ENCODE measurements at places on chromosomes 12 and 14.

DNA sequence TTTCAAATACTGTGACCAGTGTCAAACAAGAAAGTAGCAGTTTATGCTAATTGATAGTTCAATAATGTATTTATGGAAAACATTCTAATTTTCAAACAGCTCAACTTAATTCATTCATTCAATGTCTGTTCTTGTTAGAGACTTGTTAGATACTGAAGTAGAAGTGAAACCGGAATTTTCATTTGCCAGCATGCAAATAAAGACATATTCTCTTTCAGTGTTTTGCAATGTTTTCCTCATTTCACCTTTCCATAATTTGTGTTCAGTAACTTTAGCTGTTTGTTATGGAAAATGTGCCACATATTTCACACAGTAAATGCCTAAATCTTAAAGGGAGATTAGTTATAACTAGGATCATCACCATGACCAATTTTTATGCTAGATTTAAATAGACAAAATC is 21.2 kb downstream of the TAS2R50 start:
- no peak overlapping the region for H3K27ac ChIP-seq
- H3K4me1 ChIP-seq = peaks cover 16% of the 10 kb centered on the region
- no peaks in the 10 kb centered on the region for H3K27me3 ChIP-seq
- no peaks in the 10 kb centered on the region for H3K36me3 ChIP-seq
- H3K4me3 ChIP-seq = no peak overlapping the region

DNA sequence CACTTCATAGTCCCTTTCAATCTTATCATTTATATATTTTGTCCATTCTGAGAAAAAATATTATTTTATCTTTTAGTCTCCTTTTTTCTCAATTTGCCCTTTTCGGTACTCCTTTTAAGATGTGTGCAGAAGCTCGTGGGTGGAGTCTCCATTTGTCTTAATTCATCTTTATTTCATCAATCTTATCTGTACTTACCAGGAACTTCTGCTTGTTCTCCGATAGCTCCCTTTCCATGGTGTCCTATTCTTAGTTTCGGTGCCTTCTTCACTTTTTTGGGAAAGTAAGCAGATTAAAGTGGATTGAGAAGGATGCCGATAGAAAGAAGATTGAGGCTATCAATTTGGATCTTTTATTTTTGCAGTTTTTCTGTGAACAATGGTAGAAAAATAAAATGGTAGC is 183.4 kb upstream of the PLEKHA5 start:
- H3K36me3 ChIP-seq = no peaks in the 10 kb centered on the region
- no peak overlapping the region for H3K27ac ChIP-seq
- DNase-seq = no peak
- no peaks in the 10 kb centered on the region for H3K4me1 ChIP-seq
- H3K27me3 ChIP-seq = no peaks in the 10 kb centered on the region

DNA sequence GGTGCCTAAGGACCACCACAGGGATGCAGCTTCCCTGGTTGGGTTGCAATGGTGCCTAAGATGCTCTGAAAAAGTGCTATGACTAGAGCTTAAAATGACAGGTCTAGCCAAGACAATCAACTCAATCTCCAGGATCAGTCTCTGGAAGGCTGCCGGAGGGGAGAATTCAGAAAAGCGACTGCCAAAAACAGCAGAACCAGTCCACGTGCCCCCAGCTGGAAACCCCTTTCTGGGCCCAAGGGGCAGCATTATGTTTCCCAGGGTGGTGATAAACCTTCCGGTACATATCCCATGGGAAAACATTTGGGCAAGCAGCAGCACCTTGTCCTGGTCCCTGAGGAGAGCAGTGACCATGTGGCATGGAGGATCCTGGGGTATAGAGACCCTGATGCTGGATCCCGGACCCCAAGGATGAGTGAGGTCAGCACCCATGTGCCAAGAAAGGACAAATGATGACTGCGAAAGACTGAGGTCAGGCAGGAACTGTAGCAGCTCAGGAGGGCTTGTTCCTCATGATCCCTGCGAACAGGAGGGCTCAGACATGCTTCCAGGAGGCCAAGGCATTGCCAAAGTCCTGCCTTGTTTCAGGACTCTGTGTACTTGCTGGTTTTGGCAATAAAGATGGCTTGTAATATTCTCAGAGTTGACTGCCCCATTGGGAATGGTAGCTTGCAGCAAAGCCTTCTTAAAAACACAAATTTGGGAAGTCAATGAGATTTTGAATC is 49.9 kb upstream of the LTBP2 start:
- H3K36me3 ChIP-seq = no peaks in the 10 kb centered on the region
- H3K27me3 ChIP-seq = no peaks in the 10 kb centered on the region
- no peak overlapping the region for H3K4me3 ChIP-seq
- peaks cover 20% of the 10 kb centered on the region for H3K4me1 ChIP-seq
- DNase-seq = peak; percentile 84
- peak overlapping the region; percentile 82 for H3K27ac ChIP-seq

DNA sequence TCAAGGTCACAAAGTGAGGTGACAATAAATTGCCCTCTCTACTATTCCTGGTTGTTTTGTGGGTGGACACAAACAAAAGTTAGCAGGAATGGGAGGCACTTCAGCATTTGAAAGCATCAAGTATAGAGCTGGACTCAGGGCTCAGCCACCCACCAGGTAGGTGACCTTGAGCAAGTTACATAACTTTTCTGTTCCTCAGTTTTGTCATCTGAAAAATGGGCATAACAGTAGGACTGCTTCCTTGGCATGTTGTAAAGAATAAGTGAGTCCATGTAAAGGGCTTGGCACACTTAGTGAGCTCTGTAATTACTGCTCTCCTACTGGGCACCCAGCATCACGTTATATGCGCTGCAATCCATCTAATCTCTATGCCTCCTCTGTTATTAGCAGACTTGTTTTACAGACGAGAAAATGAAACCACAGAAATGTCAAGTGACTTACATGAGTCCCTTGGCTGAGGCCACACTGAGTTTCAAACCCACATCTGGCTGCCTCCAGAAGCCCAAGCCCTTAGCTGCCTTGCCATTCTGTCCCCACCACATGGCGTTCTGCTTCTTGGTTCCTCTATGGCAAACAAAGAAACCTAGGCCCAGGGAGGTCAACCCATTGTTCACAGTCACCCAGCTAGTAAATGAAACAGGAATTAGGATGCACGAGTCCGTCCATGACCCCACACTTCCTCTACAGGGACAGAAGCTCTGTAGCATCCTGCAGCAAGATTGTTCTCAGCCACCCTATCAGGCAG is 63.2 kb upstream of the SLC24A4 start:
- no peak overlapping the region for H3K27ac ChIP-seq
- no peaks in the 10 kb centered on the region for H3K36me3 ChIP-seq
- H3K4me3 ChIP-seq = no peak overlapping the region
- DNase-seq = no peak
- peaks cover 22% of the 10 kb centered on the region for H3K27me3 ChIP-seq

- H3K27me3 ChIP-seq = no peaks in the 10 kb centered on the region
- peak overlapping the region; percentile 82 for H3K27ac ChIP-seq
- DNase-seq = no peak
- no peak overlapping the region for H3K4me3 ChIP-seq
- H3K36me3 ChIP-seq = no peaks in the 10 kb centered on the region
- peaks cover 37% of the 10 kb centered on the region for H3K4me1 ChIP-seq
Observed at GRCh38 chr14:77052281-77053044, 24.0 kb upstream of the IRF2BPL start.

DNA sequence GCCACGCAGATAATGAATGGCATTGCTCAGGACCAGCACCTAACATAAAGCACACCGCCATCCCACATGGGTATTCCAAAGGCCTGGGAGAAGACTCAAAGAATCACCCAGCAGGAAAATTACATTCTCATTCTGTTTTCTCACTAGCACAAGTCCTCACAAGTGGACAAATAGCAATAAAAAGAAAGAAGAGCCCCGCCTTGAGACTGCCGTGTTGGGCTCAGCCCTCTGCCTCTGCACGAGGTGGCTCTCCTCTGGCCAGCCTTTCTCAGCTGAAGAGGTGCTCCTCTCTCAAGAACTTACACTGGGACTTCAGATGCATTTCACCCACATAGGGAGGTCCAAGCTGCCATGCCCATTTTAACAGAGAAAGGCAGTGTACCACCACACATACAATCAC is 207.5 kb downstream of the SPTSSA start:
- H3K4me3 ChIP-seq = no peak overlapping the region
- H3K27ac ChIP-seq = no peak overlapping the region
- no peak for DNase-seq
- H3K36me3 ChIP-seq = no peaks in the 10 kb centered on the region
- no peaks in the 10 kb centered on the region for H3K27me3 ChIP-seq

DNA sequence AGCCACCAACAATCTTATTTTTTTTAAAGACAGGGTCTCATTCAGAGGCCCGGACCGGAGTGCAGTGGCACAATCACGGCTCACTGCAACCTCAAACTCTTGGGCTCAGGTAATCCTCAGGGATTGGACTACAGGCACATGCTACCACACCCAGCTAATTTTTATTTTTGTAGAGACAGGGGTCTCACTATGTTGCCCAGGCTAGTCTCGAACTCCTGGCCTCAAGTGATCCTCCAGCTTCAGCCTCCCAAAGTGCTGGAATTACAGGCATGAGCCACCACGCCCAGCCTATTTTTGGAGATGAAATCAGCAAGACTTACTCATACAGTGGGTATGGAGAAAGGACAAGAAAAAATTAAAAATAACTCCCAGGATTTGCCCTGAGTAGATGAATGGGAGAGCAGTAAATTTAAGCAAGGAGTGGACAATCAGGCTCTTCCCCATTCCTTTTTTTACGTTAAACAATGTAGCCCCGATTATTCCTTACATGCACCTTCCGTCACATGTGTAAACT is 13.2 kb downstream of the FMNL3 start:
- no peak overlapping the region for H3K4me3 ChIP-seq
- no peak overlapping the region for H3K27ac ChIP-seq
- H3K36me3 ChIP-seq = no peaks in the 10 kb centered on the region
- no peak for DNase-seq

DNA sequence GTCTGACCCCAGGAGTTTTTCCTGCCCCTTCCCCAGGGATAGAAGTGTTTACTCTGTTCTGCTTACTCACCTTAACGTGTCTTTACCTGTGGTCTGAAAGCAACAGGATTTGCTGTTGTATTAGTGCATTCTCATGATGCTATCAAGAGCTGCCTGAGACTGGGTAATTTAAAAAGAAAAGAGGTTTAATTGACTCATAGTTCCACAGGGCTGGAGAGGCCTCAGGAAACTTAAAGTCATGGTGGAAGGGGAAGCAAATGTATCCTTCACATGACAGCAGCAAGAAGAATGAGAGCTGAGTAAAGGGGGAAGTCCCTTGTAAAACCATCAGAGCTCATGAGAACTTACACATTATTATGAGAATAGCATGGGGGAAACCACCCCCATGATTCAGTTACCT is 240.4 kb downstream of the SNAPC1 start:
- no peaks in the 10 kb centered on the region for H3K36me3 ChIP-seq
- no peak for DNase-seq
- no peaks in the 10 kb centered on the region for H3K27me3 ChIP-seq
- no peak overlapping the region for H3K4me3 ChIP-seq

DNA sequence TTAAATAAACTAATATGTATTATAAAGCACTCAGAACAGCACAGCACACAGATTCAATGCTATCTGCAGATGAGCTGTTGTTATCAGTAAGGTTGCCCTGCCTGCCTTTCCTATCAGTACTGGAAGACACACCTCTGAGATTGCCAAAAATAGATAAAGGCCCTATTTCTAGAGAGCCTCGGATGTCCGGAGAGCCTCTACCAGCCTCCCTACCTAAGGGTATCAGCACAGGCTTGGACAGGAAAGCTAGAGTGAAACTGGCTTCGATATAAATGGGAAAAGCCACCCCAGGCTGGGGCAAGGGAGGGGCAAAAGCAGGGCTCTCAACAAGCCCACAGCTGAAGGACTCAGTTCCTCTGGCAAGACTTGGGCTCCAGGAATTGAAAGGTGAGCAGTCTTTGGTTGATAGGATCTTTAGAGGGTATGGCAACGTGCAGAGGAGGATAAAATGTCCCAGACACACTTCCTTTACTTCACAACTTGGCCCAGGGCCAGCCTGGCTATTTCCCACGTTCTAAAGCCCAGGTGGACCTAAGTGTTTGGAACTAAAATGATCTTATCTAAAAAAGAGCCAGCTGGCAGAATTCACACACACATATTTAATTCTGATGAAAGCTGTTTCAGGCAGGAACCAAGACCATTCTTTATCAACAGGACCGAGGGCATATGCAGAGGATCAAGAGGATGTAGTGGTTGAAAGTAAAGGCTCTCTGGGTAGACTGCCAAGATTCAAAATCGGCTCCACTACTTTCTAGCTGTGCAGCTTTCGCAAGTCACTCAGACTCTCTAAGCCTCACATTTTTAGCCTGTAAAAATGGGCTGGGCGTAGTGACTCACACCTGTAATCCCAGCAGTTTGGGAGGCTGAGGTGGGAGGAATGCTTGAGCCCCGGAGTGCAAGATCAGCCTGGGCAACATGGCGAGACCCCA is 37.8 kb upstream of the ITPR2 start:
- no peak overlapping the region for H3K4me3 ChIP-seq
- H3K27ac ChIP-seq = no peak overlapping the region
- no peak for DNase-seq

- no peaks in the 10 kb centered on the region for H3K36me3 ChIP-seq
- no peaks in the 10 kb centered on the region for H3K27me3 ChIP-seq
- H3K4me3 ChIP-seq = no peak overlapping the region
- no peaks in the 10 kb centered on the region for H3K4me1 ChIP-seq
- DNase-seq = no peak
- no peak overlapping the region for H3K27ac ChIP-seq
Observed at GRCh38 chr14:100775351-100775830, 48.7 kb downstream of the DLK1 start.

GRCh38 chr12:111063295-111064026 is 143.1 kb upstream of the MYL2 start:
- DNase-seq = no peak
- H3K27ac ChIP-seq = no peak overlapping the region
- H3K36me3 ChIP-seq = no peaks in the 10 kb centered on the region
- H3K4me1 ChIP-seq = no peaks in the 10 kb centered on the region

DNA sequence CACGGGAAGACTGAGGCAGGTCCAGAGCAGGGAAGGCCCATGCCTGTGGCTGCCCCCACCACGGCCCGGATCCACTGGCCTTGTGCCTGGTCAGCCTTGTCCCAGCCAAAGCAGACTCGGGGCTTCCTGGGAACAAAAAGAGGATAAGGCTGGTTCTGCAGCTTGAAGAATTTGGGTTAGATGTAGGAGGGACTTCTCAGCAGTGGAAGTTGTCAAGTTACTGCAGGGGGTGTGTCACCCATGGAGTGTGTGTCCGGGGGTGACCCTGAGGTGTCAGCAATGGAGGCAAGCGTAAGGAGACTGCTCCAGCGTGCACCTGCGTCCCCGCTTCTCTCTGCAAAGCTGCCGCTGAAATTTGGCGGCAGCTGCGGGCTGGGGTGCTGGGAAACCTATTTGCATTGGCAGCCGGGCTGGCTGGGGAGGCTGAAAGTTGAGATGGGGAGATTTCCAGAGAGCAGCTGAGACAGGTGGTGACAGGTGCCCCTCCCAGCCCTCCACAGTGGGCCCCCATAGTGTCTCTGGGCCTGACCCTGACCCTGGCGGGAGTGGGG is 12.5 kb upstream of the TNFAIP2 start:
- H3K27me3 ChIP-seq = no peaks in the 10 kb centered on the region
- H3K36me3 ChIP-seq = no peaks in the 10 kb centered on the region
- H3K27ac ChIP-seq = no peak overlapping the region
- no peak overlapping the region for H3K4me3 ChIP-seq

- H3K4me3 ChIP-seq = no peak overlapping the region
- peaks cover 83% of the 10 kb centered on the region for H3K4me1 ChIP-seq
- no peaks in the 10 kb centered on the region for H3K36me3 ChIP-seq
- H3K27me3 ChIP-seq = no peaks in the 10 kb centered on the region
Observed at GRCh38 chr14:69676723-69677122, 65.3 kb downstream of the SUSD6 start.

Data from tibial nerve (tissue), 4 donors.